Upper lobe of right lung (tissue), 1 donor: ENCODE measurements at places on chromosomes 11 and 22. TPM values are rescaled to one million over a fixed set of nuclear protein-coding genes. Genes with fewer than 3 reads are reported as not detected.

GRCh38 chr11:128095466-128095981 is 491.8 kb downstream of the ETS1 start:
- DNase-seq: no peak

- peak; percentile 36 for DNase-seq
These were observed 109.1 kb upstream of the LMO1 start for GRCh38 chr11:8372641-8373381.

DNA sequence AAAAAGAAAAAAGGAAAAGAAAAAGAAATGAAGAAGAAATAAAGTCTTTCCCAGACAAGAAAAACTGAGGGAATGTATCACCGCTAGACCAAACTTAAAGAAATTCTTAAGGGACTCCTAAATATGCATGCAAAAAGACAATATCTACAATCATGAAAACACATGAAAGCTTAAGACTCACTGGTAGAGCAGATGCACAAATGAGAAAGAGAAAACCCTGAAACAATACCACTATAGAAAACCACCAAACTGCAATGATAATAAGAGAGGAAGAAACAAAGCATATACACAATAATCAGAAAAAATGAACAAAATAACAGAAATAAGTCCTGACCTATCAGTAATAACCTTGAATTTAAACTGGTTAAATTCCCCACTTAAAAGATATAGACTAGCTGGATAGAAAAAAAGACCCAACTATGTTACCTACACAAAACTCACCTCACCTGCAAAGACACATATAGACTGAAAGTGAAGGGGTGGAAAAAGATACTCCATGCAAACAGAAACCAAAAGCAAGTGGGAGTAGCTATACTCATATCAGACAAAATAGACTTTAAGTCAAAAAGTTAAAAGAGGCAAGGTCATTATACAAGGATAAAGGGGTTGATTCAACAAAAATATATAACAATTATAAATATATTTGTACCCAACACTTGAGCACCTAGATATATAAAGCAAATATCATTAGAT is 61.3 kb upstream of the NARS2 start:
- DNase-seq: no peak

Gene ASRGL1
- total RNA-seq: 54.8 TPM

DNA sequence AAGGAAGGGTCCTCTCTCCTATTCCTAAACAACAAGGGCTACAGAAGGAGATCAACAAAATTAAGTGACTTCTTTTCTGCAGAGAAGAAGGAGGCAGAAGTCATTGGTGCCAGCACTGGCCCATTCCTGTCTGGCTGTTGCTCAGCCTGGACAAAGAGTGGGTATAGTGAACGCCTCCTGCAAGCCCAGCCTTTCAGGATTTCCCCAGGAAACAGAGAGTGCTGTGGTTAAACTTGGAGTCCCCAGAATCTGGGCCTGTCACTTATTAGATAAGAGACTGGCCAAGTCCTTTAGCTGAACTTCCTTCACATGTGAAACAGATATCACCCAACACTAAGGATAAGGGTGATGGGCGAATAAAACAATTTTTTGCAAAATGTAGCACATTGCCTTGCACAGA is 10.9 kb downstream of the TST start:
- no peak for DNase-seq

Gene CALCA
- not detected for total RNA-seq

Gene PTPN5
- total RNA-seq: 0.81 TPM

Gene ASPHD2
- total RNA-seq: 1.2 TPM

DNA sequence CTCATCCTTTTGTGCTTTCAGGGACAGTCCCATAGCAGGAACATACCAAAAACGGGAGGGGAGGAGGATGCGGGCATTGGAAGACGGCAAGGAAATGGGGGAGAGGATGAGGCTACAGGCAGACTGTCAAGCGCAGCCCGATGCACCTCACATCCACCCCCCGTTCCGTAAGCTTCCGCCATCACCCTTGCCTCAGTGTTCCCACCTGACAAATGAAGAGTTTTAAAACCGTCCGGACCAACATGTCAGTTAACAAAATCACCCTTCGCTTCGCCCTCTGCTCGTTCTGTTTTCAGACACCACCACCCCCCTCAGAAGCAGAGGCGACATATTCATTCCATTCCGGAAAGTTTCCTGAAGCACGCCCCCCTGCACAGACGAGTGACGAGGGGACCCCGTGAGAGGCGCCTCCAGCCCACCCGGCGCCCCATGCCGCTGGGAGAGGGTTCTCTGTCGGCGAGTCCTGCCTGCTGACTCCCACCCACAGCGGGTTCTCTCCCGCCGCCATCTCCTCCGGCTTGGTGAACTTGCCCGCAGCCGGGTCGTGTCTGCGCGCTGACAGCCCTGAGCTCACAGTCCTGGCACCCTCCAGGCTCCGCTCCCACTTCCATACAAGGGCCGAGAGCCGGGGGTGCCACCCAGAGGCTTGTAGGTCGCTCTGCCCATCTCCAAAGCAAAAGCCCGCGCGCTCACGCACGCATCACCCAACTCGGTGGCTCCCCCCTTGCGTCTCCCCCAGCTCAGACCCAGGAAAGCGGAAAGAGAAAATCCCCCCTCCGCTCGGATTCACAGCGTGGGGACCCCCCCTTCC is 1.5 kb downstream of the IGSF9B start:
- no peak for DNase-seq

GRCh38 chr11:129252621-129253020 is 60.5 kb upstream of the ARHGAP32 start:
- DNase-seq: no peak

Gene LRRC56
- 3.2 TPM for total RNA-seq

DNA sequence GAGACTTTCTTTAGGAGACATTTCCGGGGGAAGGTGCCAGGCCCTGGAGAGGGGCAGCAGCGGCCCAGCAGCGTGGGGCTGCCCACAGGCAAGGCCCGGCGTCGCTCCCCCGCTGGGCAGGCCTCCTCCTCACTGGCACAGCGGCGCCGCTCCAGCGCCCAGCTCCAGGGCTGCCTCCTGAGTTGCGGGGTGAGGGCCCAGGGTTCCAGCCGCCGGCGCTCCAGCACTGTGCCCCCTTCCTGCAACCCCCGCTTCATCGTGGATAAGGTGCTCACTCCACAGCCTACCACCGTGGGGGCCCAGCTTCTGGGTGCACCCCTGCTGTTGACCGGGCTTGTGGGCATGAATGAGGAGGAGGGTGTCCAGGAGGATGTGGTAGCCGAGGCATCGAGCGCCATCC is 15.2 kb upstream of the MDK start:
- no peak for DNase-seq

DNA sequence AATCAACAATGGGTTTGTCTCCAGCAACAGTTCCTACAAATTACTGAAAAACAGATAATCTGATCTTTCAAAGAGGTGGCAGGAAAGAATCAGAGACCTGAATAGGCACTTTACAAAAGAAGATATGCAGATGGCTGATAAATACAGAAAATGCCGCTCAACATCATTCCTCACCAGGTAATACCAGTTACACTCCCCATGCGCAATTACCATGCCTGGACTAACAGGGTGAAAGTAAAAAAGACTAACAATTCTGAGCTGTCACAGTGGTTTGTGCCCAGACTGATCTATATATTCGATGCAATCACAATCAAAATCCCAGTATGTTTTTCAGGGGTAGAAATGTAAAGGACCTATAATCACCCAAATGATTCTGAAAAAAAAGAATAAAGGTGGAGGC is 10.0 kb downstream of the SNX32 start:
- DNase-seq: no peak

Gene GLYATL1B
- total RNA-seq: not detected

DNA sequence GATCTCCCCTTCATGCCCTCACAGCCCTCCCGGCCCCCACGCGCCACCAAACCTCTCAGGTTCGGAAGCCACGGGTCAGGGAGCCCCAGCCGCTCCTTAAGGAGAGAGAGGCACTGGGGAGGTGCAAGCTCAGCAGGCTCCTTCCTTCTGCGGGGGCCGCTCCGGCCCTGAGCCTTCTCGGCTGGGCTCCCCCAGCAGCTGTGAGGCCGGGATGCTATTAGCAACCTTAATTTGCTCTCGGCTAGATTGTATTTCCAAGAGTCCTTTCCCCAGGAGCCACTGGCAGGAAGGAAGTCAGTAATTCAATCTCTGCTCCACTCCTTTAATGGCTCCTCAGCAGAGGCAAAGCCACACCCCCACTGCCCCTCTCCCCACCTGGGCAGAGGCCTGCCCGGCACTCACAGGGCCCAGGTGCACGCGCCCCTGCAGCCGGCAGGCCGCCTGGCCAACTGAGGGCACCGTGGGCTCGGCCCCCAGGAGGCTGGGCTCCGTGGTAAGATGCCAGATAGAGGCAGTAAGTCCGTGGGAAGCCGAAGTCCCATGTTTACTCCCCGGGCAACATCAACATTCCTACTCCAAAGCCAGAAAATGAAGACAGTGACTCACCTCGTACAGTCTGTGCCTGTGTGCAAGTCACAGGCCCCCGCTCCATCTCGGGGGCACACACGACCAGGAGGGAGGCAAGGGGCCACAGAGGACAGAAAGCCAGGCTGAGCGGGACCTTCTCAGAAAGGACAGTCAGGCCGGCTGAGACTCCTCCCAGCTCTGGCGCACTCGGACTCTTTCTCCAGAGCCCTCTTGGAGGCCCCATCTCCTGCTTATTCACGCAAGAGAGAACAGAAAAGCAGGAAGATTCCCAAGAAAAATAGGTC is 5.2 kb downstream of the IGSF9B start:
- DNase-seq: no peak

DNA sequence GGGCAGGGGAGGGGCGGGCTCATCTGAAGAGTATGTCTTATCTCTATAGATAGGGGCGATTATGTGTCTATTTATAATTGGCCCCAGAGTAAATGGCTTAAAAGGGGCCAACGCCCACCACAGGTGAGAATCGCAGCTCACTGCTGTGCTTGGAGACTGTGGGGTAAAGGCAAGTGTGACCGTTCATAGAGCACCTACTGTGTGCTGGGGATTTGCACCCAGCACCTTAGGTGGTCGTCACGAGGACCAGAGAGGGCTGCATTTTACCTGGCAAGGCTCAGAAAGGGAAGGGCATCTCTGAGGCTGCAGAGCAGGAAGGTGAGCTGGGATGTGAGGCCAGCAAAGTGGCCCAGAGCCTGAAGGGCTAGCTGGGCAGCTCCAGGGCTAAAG is 13.7 kb upstream of the TCF20 start:
- no peak for DNase-seq
